Sigmoid colon (tissue), 7 donors: ENCODE measurements at places on chromosomes 6 and 20. TPM values are rescaled to one million over a fixed set of nuclear protein-coding genes. Genes with fewer than 3 reads are reported as not detected.

GRCh38 chr20:36170542-36171215, 16.1 kb downstream of the EPB41L1 start:
- no peak for DNase-seq

DNA sequence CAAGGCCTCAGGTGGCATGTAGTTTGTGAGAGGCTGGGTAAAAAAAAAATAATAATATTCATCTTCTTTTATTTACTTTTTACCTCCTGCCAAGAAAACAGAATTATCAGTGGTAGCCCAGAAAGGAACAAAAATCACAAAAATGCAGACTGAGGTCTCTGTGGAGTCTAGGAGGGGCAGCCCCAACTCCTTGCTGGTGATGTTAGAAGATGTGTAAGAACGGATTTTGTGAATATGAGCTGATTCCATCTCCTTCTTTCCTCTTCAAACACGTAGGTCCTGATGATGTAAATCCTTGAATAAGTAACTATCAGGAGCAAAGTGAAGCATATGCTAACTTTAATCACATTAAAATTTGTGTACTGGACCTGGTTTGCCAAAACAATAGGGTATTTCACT, 226.8 kb downstream of the EYA4 start:
- DNase-seq, result no peak

DNA sequence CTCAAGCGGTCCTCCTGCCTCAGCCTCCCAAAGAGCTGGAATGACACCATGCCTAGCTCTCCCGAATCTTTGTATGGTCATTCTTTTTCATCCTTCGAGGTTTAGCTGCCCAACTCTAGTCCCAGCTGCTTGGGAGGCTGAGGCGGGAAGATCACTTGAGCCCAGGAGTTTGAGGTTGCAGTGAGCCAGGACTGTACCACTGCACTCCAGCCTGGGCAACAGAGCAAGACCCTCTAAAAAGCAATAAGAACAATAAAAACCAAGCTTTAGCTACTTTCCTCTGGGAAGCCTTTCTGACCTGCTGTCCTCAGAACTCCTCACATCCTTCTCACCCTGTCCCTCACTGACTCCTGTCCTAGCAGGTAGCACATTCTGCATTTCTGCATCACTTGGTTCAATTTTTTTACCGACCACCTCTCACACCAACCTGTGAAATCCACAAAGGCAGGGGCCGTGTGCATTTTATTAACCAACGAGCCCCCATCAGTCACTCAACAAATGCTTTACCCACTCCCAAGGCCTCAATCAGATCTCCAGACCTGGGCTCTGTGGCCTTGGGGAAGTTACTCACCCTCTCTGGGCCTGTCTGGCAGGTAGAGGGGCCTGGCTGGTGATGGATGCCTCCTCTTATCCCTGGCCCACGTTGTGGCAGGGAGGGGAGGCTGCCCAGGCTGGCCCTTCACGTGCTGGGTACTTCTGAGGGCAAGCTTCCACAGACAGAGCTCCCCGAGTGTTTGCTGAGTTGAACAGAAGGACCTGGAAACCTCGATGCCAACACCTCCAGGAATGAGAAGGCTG, 14.7 kb upstream of the SRC start:
- no peak for DNase-seq

Gene SUMO4
- total RNA-seq, result 6.1 TPM

GRCh38 chr6:137214931-137215330, 4.3 kb downstream of the IFNGR1 start:
- no peak for DNase-seq

GRCh38 chr6:53718597-53719460, 53.3 kb upstream of the KLHL31 start:
- no peak for DNase-seq
